Suppressor macrophage treated with lipopolysaccharide for 4 hours (primary cell): ENCODE measurements at places on chromosomes 6 and 20.
A peak's percentile ranks its signal among the peaks of the same experiment; 100 is the strongest.

- no peak for DNase-seq
Observed at GRCh38 chr20:21179757-21180156, 53.9 kb downstream of the KIZ start.

DNA sequence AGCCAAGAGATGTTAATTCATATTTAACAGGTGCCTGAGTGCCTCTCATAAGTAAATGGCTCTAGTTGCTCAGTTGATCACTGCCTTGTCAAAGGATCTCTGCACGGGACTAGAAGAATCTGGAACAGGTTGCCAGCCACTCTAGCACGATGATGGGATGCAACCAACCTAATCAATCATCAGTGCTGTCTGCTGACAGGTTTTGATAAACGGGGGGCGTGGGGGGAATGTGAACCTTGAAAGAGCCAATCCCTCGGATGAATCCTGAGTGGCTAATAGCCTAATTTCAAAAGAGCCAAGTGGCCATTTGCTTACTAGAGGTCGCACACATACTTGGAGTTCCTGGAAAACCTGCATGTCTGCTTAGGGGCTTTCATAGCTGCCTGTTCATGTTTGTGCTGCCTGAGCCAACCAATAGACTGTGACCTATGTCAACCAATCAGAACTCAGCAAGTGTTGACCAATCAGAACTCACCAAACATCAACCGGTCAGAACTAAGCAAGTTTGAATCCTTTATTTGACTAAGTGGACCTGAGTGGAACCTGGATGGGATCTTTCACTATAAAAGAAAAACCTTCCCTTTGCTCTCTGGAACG is 43.5 kb upstream of the ECI2 start:
- DNase-seq, result no peak

- no peak for DNase-seq
Observed at GRCh38 chr6:111353912-111354462, 129.0 kb downstream of the REV3L start.

GRCh38 chr6:108610957-108611586 is 50.4 kb downstream of the FOXO3 start:
- DNase-seq, result no peak

DNA sequence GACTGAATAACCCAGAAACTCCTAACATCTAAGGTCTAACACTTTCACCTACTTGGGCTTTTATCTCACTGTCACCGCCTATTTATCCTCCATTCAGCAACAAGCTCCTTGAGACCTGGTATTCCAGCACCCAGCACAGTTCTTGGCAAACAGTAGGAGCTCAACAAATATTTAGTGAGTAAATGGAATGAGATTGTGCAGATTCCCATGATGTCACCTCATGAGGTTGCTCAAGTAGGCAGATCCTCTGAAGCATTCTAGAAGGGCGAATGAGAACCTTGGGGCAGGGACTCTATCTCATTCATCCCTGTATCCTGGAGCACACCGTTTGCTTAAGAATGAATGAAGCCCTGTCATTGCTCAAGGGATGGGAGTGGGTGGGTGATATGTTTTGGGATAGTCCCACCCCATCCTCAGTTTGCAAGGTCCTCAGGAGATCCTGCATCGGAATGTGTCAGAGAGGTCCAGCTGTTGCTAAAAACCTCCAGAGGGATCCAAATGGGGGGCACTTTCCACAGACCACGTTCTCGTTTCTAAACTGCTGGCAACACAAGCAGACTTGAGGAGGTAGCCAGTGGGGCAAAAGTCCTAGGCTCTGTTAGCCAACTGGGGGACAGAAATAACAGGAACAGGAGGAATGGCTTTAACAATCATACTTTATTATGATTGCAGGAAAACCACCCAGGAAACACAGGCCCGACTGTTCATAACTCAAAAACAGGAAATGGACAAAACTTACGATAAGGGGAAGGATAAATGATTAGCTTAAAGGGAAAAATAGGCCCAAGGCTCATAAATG is 42.0 kb downstream of the EDN1 start:
- DNase-seq, result peak; percentile 18

GRCh38 chr6:148466158-148466557 is 123.5 kb downstream of the SASH1 start:
- no peak for DNase-seq

DNA sequence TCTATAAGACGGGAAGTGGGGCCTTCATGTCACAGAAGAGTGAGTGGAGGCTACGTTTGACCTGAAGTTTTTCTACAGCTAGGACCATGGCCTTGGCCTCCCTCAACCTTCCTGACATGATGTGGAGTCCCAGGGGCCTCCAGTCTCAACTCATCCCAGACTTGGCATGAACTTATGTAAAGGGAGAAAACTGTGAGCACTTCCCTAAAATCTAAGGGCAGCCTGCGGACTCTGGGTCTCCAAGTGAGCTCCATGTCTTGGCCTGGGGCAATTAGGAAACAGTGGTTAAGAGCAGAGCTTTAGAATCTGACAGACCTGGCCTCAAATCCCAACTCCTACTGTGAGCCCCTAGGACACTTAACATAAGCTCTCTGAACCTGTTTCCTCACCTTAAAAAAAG is 182.5 kb downstream of the ZNF217 start:
- no peak for DNase-seq

GRCh38 chr20:8667306-8667705 is 401.6 kb upstream of the PLCB4 start:
- DNase-seq, result no peak

DNA sequence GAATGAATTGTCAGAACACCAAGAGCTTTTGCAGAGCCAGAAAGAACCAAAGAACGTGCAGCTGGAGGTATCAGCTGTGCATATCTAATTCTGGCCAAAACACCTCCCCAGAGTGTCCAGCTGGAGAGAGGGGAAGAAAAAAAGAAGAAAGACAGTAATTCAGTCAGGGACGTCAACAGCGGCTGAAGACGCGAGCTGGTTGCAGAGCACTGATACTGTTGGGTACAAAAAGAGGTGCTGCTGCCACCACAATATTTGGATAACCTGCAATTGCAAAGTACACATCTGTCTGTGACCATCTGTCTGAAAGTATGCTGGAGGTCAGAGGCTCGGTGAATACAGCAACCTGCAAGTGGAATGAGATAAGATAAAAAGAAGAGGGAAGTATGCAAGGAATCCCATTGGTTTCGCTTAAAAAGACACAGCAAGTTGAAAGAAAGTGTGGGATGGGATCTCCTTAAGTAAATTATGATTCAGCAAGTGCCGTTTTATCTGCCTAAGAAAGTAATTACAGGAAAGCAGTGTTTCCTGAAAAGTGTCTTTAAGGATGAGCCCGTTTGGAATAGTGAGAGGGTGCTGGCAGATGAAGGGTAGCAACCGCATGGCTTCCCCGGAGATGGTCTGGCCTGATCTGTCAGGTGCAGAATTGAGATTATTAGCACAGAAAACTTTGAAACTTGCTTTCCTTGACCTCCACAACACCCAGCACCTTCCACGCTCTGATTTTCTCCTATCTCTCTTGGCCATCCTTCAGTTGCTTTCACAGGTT is 189.9 kb upstream of the PRDM1 start:
- DNase-seq, result no peak

DNA sequence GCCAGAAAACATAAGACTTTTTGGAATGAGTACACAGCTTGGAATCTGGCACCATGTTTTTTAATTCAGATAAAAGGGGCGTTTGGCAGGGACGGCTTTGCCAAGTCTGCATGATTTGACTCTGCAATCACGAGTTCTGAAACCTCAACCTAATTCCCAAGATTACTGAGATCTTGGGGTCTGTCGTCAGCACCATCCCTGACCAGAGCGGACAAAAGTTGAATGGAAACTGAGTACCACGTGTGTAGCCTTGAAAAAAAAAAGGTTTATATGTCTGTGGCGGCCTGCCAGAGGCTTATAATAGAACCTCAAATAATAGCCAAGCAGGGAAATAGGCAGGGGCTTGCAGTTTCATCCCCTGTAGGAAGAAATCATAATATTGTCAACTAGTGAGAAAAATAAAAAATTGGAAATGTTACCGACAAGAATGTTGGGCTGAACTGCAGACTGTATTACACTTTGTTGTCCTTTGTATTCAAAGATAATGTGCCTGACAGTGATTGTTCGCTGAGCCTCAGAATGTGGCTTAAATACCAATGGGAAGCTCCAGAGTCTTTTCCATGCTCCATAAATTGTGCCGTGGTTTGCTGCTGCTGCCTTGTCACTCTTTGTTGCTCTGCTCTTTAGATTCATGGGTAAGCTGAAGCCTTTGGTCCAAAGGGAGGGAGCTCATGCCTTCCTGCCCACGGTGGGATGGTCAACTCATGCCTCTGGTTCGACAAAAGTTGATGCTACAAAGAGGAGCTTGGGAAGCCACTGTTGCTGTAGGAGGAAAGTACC is 118.8 kb upstream of the ARID1B start:
- no peak for DNase-seq
